ENCODE measurements at places on chromosomes 6 and 20.

DNA sequence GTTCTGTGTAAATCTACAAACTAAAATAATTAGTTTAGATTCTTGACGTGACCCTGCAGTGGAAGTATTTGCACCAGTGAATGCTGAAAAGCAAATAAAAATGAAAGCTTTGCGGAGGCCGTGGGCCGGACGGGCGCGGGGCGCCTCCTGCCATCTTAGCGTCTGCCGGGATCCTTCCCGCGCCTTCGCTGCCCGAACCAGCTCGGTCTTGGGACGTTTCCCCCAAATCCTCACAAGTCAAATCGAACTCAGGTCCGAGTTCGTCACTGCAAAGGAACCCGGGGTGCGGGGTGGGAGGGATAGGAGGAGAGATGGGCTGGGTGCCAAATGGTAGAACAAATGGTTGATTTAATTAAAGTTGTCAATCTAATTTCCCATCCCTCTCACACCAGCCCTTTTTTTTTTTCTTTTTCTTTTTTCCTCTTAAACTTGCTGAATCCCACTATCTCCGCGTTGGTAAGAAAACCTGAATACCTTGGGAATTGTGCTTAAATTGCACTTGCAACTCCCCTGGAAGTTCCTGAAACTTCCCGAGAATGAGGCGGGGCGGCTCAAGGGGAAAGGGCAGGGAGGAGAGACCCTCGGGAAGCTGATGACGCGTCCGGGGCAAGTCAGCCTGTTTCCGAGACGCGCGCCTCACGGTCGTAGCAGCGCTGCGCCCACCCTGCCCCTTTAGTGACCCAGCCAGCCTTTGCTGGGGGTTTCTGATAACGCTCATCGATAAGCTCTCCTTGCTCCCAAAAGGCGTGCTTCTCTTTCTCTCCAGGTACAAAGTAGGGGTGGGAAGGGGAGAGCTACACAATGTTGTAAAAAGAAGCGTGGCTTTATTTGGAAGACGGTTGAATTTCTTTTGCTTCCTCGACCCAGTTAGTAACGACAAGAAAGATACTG, 1.8 kb downstream of the GJA1 start:
- peak; percentile 82 for DNase-seq

- DNase-seq, result peak; percentile 30
Observed at GRCh38 chr6:1063671-1064355, 248.1 kb upstream of the FOXQ1 start.

DNA sequence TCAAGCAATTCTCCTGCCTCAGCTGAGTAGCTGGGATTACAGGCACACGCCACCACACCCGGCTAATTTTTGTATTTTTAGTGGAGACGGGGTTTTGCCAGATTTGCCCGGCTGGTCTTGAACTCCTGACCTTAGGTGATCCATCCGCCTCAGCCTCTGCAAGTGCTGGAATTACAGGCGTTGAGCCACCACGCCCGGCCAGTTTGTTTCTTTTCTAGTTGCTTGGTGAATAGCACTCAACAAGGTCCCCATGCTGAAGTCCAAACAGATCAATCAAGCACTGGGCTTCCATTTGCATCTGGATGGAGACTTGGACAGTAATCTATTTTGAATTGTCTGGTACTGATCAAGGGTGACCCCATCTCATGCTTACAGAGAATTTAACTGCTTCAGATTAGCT, 108.9 kb upstream of the FOXO3 start:
- DNase-seq, result no peak

DNA sequence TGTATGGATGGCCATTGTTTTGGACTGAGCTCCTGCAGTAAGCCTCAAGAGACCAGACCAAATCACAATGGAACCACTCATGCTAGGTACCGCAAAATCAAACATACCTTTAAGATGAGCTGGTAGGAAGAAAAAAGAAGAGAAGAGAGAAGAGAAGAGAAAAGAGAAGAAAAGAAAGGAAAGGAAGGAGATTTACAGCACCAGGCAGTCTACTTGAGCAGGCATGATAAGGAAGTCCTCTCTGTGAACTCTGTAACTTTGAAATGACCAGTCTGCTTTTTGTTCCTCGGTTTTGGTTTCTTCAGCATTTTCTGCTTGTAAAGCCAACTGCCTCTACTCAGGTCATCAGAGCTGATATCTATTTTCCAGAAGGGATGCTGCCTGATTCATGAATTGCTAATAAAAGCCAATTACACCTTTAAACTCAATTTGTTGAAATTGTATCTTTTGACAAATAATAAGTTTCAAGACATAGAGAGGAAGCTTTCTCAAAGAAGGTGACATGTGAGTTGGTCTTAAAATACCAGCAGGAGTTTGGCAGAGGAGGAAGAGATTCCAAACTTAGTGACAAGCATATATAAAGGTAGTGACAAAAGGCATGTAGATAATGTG, 134.3 kb downstream of the UNC5CL start:
- DNase-seq, result no peak

GRCh38 chr6:9178071-9178470, 742.7 kb upstream of the SLC35B3 start:
- DNase-seq, result no peak

DNA sequence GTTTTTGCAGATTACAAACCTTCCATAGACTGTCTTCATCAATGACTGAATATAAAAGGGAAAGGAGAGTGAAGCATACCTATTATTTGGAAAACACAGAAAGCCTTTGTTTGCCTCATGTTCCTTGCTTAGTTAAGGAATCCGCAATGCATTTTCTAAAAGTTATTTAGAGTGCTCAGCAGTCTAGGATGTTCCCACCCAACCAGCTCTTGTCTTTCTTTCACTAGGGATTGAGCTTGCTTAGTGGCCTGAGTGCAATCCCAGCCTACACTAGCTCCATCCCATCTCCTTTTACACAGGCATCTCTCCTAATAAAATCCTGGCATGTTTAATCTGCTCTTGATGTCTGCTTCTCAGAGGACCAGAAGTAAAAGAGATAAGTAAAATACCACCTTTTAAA, 850.5 kb upstream of the GJE1 start:
- no peak for DNase-seq
